ENCODE measurements at places on chromosomes 5 and 9.

DNA sequence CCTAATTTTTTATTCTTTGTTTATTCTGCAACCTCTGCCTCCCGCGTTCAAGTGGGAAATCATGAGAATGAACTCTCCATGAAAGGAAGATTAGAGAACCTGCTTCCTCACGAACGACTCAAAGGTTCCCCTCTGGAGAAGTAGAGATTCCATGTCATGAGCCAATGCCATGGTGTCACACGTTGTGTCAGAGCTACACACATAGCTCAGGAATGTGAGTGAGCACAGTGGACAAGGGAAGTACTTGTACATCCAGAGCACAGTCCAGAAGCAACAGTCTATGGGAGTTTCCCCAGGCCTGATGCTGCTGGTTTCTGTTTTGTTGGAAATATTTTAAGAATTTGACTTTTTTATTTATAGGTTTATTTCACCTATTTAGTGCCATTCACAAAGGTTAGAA, 26.8 kb upstream of the PPP2CA start:
- DNase-seq = no peak

- DNase-seq = no peak
These were observed 24.8 kb downstream of the P4HA2 start for GRCh38 chr5:132202711-132203463.

- no peak for DNase-seq
These were observed 13.7 kb upstream of the PRELID2 start for GRCh38 chr5:145848854-145849253.

- no peak for DNase-seq
These were observed 26.8 kb upstream of the GABRP start for GRCh38 chr5:170756691-170757090.

- DNase-seq = no peak
These were observed 40.2 kb upstream of the TRIM32 start for GRCh38 chr9:116646661-116647514.

- no peak for DNase-seq
These were observed 13.4 kb downstream of the CFAP95 start for GRCh38 chr9:69834056-69834455.

DNA sequence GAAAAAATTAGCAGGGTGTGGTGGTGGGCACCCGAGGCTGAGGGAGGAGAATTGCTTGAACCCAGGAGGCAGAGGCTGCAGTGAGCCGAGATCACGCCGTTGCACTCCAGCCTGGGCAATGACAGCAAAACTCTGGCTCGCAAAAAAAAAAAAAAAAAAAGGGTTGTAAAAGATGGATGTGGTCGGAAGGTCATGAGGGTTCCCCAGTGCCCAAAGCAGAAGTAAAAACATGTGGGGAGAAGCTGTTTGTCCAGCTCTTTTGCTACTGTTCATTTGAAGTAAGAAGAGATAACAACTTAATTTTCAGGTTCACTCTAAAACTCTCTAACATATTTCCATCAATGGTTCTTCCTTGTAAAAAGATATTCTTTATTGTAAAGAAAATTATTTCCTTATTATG, 57.1 kb upstream of the GOLPH3 start:
- no peak for DNase-seq

DNA sequence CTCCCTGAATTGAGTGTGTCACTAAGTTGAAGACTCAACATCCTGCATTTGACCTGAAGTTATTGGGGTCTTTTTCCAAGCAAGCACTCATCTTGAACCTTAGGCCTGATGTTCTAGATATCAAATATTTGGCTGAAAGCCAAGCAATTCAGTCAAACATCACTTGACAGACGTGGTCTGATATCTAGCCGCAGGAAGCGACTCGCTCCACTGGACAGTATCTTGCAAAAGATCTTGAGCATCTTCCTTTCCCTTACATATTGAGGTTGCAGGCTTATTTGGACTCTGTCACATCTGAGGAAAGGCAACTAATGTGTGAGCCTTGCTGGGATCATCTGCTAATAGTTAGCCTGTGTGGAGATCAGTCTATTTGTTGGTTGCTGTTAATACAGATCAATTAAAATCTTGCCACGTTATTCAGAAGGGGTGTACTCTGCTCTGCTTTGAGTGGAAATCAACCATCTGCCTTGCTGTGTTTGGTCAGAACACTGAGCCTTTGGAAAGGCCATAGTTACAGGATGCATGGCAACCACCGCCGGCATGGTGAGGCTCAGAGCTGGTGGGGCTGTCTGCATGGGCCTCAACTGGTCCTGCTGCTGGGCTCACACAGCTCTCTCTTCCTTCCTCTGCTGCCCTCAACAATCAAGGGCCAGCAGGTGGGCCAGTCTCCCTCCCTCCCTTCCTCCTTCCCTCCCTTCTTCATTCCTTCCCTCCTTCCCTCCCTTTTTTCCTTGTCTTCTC, 166.9 kb upstream of the KLF9 start:
- no peak for DNase-seq

DNA sequence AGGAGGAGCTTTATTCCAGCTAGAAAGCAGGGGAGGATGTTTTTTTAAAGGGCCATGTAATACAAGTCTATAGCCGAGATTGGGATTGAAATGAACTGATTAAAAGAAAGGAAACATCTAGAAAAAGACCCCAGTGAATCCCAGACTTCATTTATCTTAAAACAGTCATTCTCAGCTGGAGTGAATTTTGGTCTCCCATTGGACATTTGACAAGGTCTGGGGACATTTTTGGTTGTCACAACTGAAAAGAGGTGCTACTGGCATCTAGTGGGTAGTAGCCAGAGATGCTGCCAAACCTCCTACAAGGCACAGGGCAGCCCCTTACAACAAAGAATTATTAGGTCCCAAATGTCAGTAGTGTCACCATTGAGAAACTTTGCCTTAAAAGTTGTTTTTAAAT, 16.3 kb upstream of the SPINK4 start:
- DNase-seq = no peak

DNA sequence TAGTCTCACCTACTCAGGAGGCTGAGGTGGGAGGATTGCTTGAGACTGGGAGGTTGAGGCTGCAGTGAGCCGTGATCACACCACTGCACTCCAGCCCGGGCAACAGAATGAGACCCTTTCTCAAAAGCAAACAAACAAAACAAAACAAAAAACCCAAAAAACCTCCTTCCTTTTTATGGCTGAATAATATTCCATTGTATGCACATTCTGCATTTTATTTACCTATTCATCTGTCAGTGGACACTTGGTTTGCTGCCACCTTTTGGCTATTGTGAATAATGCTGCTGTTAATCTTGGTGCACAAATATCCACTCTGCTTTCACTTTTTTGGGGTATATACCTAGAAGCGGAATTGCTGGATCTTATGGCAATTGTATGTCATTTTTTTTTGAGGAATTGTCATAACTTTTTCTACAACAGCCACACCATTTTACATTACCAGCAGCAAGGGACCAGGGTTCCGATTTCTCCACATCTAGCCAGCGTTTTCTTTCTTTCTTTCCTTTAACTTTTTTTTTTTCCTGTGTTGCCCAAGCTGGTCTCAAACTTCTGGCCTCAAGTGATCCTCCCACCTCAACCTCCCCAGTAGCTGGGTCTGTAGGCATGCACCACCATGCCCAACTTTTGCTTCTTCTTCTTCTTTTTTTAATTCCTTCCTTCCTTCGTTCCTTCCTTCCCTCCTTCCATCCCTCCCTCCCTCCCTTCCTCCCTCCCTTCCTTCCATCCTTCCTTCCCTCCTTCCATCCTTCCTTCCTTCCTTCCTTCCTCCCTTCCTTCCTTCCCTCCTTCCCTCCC, 30.6 kb downstream of the NKX2-5 start:
- no peak for DNase-seq

DNA sequence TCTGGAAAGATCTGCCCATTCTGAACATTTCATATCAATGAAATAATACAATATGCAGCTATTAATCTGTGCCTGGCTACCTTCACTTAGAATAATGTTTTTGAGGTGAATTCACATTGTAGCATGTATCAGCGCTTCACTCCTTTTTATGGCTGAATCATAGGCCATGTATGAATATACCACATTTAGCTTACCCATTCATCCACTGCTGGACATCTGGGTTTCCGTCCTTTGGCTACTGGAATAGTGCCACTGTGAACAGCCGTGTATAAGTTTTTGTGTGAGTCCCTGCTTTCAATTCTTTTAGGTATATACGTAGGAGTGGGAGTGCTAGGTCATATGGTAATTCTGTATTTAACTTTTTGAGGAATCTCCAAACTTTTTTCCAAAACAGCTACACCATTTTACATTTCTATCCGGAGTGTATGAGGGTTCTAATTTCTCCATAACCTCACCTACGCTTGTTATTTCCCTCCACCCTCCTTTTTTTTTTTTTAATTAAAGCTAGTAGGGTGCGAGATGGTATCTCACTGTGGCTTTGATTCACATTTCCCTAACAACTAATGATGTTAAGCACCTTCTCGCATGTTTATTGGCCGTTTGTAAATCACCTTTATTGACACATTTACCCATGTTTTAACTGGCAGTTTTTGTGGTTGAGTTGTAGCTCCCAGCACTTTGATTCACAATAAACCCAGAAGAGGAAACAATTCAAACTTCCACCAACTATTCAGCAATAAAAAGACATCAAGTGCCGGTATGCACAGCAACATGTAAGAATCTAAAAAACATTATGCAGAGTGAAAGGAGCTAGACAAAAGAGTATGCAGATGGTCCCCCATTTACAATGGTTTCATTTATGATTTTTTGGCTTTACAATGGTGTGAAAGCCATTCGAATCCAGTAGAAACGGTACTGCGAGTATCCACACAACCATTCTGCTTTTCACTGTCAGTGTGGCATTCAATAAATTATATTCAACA, 8.1 kb downstream of the SEMA4D start:
- DNase-seq = no peak

DNA sequence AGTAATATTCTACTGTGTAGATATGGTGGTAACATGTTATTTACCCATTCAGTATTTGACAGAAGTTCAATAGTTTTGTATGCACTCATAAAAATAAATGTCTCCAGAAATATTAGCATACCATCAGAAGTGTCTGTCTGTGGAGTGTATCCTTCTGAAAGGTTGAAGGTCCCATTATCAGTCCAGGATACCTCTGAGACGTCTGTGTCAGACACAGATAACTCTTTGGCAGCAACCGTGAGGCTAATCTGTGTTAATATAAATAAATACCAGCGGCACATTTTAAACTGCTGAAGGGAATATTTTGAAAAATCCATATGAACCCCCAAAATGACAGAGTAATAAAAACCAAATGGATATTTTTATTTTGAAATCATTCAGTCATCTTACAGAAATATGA, 11.9 kb upstream of the ZNF622 start:
- no peak for DNase-seq

GRCh38 chr5:149932445-149933350, 11.9 kb downstream of the PDE6A start:
- no peak for DNase-seq

DNA sequence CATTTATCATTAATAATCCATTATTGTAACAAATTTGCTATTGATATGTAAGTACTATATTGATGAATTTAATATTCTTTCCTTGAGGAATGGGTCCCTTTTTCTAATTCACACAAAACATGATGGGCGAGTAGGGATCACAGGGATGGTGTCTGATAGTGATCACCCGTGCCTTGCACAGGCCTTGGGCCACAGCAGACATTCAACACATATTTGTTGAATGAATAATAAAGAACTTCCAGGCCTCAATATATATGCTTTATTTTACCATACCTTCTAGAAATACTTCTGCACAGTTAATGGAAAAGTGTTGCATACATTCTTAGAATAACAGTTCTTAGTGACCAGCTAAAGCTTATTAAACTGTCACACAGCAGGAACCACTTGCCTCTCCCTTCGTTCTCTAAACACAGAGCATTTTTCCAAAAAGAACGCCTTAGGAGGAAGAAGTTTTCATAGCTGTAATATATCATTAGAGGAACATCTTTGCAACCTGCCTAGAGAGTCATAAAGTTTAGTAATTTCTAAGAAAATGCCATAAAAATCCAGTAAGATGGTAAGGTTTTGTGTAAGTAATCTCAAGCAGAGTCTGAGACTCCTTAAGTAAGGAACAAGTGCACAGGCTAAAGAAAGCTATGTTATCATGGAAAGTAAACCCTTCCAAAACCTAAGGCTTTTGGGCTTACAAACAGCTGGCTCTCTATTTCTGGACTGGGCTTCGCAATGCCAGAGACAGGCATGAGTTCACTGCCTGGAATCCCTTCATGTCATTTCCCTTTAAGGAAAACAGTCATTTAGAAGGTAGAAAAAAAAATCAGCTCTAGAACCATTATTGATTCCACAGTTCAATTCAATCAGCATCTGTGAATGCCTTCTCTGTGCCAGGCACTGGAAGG, 17.7 kb downstream of the TTLL11 start:
- DNase-seq = no peak

GRCh38 chr9:122261469-122261881, 3.2 kb downstream of the RBM18 start:
- DNase-seq = no peak

DNA sequence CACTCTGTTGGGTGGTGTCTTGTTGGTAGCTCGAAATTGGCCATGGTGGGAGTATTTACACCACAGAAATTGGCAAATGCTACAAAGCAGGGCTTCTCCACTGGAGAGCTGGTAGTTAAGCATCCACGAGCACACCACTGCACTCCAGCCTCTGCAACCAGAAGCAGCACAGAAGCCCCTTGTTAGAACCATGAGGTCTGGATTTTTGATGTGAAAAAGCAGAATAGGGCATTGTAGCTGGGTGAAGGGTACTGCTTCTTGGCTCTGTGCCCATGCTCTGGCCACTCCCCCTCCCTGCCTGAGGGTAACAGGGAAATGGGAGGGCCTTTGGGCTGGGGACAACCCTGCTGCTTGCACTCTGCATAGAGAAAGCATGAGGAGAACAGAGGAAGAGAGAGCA, 81.2 kb upstream of the UBTD2 start:
- no peak for DNase-seq

GRCh38 chr9:35598866-35599590, 6.0 kb upstream of the TESK1 start:
- no peak for DNase-seq

- no peak for DNase-seq
These were observed 77.6 kb upstream of the SEMA6A start for GRCh38 chr5:116652196-116652729.

DNA sequence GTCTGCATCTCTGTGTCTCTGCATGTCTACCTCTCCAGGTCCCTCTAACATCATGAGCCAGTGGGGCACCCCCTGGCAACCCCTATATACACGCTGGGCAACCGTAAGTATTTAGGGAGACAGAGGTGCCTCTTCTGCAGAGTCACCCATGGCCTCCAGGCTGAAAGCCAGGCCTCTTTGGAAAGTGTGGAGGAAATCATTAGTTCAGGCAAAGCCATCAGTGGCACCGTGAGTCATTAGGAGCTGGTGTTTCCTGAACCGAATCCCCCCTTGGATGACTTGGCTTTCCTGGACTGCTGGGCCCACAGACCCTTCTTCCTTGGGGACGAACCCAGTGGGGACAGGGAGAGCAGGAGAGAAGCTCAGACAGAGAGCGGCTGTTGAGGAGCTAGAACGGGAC, 174.8 kb downstream of the OLFM1 start:
- DNase-seq = no peak
